Psoas muscle (tissue), 8 donors: ENCODE measurements at places on chromosomes 6 and 20. TPM values are rescaled to one million over a fixed set of nuclear protein-coding genes. Genes with fewer than 3 reads are reported as not detected.
A peak's percentile ranks its signal among the peaks of the same experiment; 100 is the strongest.

ABHD16B gene
- total RNA-seq, result not detected

DNA sequence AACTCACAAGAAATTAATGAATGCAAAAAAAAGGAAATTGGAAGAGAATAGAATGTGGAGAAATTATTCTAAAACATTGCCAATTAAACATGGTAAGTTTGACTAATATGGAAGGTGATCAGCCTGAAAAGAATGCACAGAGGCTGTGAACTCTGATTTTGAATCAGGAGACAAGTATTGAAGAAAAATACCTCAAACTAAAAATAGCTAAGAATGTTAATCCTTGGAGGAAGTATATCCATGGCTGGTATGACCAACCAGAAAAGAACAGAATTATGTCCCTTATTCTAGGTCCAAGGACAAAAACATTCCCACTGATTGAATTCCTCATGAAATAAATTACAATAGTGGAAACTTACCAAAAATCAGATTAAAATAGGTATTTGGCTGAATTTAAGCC, 7.3 kb upstream of the RIMS1 start:
- no peak overlapping the region for H3K4me3 ChIP-seq
- DNase-seq, result no peak
- H3K4me1 ChIP-seq, result no peaks in the 10 kb centered on the region
- no peaks in the 10 kb centered on the region for H3K36me3 ChIP-seq
- H3K27ac ChIP-seq, result no peak overlapping the region

DNA sequence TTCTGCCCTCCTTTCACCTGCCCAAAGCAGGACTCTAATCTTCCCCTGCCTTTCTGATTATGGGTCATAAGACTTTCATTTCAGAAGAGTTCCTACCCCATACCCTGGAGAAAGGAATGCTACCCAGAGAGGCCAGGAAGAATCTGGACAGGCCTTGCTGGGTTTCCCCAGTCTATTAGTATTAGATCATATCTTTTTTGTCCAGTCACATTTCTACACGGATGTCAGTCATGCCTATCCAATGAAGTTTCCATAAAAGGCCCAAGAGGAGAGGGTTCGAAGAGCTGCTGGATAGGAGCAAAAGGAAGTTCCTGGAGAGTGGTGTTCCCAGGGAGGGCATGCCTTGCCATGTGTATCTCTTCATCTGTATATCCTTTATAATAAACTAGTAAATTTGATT, 3.2 kb downstream of the POLH start:
- H3K27me3 ChIP-seq, result no peaks in the 10 kb centered on the region
- no peak overlapping the region for H3K4me3 ChIP-seq
- no peak overlapping the region for H3K27ac ChIP-seq
- peaks cover 13% of the 10 kb centered on the region for H3K4me1 ChIP-seq
- no peak for DNase-seq
- H3K36me3 ChIP-seq, result peaks cover 7% of the 10 kb centered on the region

DNA sequence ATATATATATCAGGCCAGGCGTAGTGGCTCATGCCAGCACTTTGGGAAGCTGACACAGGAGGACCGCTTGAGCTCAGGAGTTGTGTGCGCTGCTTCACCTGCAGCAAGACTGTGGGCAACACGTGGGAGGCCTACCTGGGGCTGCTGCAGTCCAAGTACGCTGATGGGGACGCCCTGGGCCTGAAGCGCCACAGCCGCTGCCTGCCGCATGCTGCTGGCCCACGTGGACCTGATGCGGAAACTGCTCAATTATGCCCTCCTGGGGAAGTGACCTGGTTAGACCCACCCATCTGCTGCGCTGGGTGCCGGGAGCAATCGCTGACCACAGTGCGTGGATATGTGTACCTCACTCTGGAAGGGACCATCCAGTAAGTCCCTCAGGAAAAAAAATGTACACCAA, 1.8 kb upstream of the PSORS1C2 start:
- no peaks in the 10 kb centered on the region for H3K27me3 ChIP-seq
- no peak overlapping the region for H3K4me3 ChIP-seq
- no peak overlapping the region for H3K27ac ChIP-seq
- H3K4me1 ChIP-seq, result no peaks in the 10 kb centered on the region
- peaks cover 35% of the 10 kb centered on the region for H3K36me3 ChIP-seq

TREML2 gene
- total RNA-seq, result 0.20 TPM

DNA sequence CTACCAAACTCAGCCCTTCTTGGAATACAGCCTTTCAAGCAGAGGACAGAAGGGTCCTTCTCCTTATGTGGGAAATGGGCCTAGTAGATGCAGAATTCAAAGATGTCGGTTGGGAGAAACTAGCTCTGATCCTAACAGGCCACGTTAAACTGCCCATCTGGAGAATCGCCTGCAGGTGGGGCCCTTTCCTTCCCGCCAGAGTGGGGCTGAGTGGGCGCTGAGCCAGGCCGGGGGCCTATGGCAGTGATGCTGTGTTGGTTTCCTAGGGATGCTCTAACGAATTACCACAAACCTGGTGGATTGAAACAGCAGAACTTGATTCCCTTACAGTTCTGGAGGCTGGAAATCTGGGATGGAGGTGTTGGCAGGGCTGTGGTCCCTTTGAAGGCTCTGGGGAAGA, 9.1 kb downstream of the MAPK13 start:
- H3K36me3 ChIP-seq, result no peaks in the 10 kb centered on the region
- no peak overlapping the region for H3K4me3 ChIP-seq
- H3K27me3 ChIP-seq, result no peaks in the 10 kb centered on the region
- peak overlapping the region; percentile 79 for H3K27ac ChIP-seq

NKAIN2 gene
- 5.5 TPM for total RNA-seq

GRCh38 chr20:46563170-46563859, 12.9 kb upstream of the OCSTAMP start:
- H3K4me3 ChIP-seq, result no peak overlapping the region
- H3K4me1 ChIP-seq, result peaks cover 5% of the 10 kb centered on the region
- no peak for DNase-seq
- no peak overlapping the region for H3K27ac ChIP-seq

DNA sequence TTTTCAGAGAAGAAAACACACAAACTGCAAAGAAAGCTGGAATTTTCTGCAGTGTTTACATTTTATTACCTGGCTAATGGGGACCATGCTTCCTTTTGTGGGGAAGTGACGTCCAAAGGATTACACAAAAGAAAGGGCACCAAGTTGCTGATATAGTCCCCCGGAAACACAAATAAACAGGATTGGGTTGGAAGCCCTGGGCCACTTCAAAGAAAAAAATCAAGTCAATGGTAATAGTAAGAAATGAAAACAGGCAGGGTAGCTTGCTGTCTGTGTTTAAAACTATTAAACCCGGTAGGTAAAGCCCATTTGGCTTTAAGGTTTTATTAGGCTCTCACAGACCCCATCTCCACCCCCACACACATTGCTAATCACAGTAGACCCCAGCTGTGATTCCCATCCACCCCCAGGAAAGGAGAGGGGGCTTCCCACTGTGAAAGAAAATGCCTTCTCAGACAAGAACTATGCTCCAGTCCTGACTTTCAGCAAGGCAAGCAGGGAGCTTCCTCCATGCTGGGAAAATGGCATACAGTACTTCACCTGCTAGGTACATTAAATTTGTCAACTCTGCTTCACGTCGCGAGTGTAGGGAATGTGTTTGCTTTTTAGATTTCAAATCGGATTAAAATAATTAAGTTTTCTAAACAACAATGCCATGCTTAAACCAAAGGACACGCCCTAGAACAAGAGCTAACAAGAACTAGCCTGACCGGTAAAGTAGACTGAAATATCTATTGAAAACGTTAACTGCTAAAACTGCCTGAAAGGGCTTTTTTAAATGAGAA, 1.1 kb downstream of the PERP start:
- H3K4me1 ChIP-seq, result peaks cover 7% of the 10 kb centered on the region
- H3K36me3 ChIP-seq, result no peaks in the 10 kb centered on the region
- no peak for DNase-seq
- peak overlapping the region; percentile 80 for H3K4me3 ChIP-seq

DNA sequence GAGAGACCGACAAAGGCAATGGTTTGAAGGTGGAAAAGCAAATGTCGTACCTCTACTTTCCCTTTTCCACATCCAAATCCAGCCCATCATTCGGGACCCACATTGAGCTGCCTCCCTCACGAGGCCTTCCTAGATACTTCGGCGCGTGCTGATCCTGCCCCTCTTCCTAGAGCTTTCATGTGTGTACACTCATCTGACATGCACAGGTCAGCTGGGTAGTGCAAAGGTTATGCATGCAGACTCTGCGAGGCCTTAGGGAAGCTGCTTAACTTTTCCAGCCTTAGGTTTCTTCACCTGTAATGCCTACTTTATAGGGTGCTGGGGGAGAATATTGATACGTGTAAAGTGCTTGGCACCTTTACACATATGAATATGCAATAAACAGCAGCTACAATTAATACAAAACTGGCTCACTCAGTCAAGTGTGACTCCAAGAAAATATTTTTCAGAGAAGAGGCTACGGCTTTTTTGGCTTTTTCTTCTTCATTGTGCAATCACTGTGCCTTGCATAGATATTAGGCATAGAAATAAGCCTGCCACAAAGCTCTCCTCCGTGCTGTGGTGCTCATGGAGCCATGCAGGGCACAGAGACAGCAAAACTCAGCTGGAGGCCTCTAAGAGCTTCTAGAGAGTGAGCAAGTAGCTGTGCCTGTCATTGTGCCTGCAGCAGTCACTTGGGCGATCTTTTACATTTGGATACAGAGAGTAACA, 3.6 kb upstream of the MANBAL start:
- H3K4me3 ChIP-seq, result no peak overlapping the region
- H3K27ac ChIP-seq, result no peak overlapping the region
- H3K36me3 ChIP-seq, result no peaks in the 10 kb centered on the region
- no peak for DNase-seq

DNA sequence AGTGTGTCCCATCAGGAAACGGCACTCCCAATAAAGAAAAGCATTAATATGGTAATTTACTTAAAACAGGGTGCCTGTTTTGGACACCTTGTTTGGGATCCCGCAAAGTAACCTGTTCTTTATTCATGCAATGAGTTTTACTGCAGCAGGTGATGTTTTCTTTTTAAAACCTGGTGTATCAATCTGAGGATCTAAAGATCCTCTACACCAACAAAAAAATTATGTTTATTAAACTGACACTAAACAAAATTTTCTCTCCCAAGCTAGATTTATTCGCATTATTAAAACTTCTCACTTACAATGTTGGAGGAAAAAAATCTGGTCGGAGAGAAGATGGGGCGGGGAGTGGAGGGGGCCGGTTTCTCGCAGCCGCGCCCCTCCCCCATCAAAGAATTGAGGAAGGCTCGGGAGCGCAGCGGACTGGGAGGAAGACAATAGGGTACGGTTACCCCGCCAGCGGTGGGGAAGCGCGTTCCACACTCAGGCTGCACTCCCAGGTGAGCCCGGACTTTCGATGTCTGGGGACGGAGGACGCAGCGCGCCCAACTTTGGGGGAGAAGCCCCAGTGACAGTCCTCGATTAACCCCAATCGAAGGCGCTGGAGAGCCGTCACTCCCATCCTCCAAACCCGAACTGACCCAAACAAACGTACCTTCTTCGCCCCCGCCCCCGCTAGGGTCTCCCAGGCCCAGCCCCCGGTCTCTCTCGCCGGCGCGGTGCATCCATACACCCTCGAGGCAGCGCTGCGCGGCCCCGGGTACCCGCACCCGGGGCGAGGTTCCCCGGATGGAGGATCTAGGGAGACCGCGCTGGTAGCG, 1.3 kb downstream of the CD24 start:
- no peak overlapping the region for H3K27ac ChIP-seq
- peak overlapping the region; percentile 52 for H3K4me3 ChIP-seq
- peaks cover 12% of the 10 kb centered on the region for H3K4me1 ChIP-seq
- no peaks in the 10 kb centered on the region for H3K27me3 ChIP-seq
- H3K36me3 ChIP-seq, result no peaks in the 10 kb centered on the region
- no peak for DNase-seq

- H3K27me3 ChIP-seq, result no peaks in the 10 kb centered on the region
- H3K36me3 ChIP-seq, result no peaks in the 10 kb centered on the region
- H3K4me3 ChIP-seq, result no peak overlapping the region
- H3K27ac ChIP-seq, result no peak overlapping the region
- no peak for DNase-seq
Measured at GRCh38 chr20:10352934-10353824, 80.8 kb downstream of the MKKS start.

DNA sequence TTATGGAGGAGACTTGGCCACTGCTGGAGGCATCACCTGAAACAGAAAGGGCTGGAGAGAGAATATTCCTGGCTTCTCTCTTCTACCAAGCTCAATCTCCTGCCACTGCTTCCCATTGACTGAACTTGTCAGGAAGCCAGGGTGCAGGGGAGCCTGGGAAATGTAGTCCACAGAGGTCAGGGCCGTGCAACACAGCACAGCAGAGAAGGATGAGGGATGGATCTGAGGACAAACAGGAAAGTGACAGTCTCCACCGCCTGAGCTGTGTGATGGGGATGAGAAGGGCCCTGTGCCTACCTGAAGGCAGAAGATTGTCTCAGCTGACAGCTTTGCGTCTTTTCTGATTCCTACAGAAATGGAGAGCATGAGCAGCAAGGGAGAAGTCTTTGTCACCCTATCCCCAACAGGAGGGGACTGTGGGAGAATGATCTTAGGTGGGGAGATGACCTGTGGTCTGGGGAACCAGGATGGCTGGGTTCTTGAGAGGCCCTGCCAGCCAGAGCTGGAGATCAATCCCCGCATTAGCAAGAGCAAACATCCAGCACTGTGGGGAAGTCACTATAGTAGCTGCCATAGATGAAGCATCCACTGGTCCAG, 114.2 kb downstream of the SNX5 start:
- no peaks in the 10 kb centered on the region for H3K27me3 ChIP-seq
- no peaks in the 10 kb centered on the region for H3K36me3 ChIP-seq
- H3K4me1 ChIP-seq, result peaks cover 3% of the 10 kb centered on the region
- DNase-seq, result peak; percentile 79
- H3K27ac ChIP-seq, result no peak overlapping the region
- H3K4me3 ChIP-seq, result no peak overlapping the region
